Activated CD8-positive, alpha-beta memory T cell treated with anti-CD3 and anti-CD28 coated beads for 24 hours (primary cell): ENCODE measurements at places on chromosomes 13 and 19.

- peak; percentile 77 for DNase-seq
These were observed 36.0 kb upstream of the RNF17 start for GRCh38 chr13:24727731-24728601.

GRCh38 chr13:61685682-61686012 is 270.0 kb upstream of the PCDH20 start:
- no peak for DNase-seq

GRCh38 chr13:91155512-91156114 is 191.9 kb upstream of the MIR17HG start:
- no peak for DNase-seq

DNA sequence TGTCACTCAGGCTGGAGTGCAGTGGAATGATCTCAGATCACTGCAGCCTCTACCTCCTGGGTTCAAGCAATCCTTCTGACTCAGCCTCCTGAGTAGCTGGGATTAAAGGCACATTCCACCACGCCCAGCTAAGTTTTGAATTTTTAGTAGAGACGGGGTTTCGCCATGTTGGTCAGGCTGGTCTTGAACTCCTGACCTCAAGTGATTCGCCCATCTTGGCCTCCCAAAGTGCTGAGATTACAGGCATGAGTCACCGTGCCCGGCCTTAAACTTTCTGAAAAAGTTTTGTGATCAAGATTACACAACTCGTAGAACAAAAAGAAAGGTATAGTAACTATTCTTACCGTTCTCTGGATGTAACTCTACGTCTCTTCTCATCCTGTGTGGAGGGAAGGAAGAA is 21.2 kb downstream of the DNMT1 start:
- DNase-seq: no peak

DNA sequence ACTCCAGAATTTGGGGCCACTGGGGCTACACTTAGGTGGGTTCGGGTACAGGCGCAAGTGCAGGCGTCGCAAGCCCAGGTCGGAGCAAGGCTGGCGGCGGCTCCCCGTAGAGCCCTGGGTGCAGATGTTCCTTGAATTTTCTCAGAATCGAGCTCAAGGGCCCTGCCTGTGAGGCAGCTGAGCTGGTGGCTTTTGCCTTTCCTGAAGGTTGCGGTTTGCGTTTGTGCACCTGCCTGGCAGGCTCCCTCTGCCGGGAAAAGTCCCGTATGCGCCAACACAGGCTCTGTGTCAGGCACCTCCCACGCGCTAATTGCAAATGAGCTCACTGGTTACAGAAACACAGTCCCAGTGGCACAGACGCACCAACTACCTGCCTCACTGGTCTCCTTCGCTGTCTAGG is 5.9 kb downstream of the DOHH start:
- no peak for DNase-seq

DNA sequence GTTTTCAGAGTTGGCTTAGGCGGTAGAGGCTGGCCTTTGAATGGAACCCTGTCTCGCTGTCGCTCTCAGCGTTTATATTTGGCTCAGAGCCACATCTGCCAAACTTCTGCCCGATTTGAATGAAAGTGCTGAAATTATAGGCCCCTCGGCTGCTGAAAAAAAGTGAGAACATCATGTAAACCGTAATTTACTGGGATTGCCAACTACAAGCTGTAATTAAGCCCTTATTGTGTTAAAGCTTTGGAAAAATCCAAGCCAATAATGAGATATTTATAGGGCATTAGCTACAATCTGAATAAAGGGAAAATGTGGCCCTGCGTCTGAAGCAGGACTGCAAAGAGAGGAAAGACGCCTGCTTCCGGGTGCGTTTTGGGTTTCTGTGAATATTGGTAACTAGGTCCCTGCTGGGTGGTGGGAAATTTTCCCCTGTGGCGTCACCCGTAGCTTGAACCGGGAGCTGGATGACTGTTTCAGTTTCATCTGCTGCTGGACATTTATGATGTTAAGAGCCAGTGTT is 9.9 kb downstream of the DNM2 start:
- DNase-seq: no peak

- no peak for DNase-seq
These were observed 162.4 kb downstream of the DCT start for GRCh38 chr13:94317063-94317491.

DNA sequence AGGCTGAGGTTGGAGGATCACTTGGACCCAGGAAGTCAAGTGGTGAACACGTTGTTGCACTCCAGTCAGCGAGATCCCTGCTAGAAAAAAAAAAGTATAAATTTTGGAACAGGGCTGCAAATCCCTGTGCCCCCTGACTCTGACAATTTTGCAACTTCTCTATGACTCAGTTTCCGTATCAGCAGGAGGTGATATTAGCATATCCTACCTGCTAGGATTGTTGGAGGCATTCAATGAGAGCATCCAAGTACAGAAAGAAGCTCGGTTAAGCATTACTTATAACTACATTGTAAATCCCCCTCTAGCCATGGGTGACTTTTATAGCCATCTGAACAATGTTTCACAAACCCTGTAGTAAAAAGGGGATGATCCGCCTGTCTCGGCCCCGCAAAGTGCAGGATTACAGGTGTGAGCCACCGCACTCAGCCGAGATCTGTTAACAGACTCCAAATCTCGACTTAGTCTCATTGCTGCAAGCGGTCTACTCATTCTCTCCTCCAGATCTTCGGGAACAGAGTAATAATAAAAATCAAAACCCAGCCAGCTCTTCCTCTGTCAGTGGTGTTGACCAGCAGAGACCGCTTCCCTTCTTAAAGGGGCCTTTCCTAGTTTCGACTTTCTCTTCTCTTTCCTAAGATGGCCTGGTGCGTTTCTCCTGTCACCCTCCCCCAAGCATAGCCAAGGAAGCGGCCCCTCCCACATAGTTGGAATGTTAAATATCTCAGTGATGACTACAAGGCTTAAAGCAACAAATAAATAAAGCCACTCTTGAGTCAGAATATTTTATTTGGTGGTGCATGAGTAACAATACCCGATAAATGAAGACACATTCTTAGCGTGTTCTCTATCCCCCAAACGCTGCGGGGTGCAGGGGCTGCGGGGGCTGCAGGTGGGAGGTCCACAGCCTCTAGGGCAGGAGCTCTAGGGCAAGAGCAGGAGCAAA is 10.3 kb upstream of the BICRA start:
- DNase-seq: no peak

- no peak for DNase-seq
These were observed 86.2 kb downstream of the IRS2 start for GRCh38 chr13:109700176-109700575.

- DNase-seq: no peak
These were observed 27.8 kb downstream of the NFIX start for GRCh38 chr19:13022859-13023636.

DNA sequence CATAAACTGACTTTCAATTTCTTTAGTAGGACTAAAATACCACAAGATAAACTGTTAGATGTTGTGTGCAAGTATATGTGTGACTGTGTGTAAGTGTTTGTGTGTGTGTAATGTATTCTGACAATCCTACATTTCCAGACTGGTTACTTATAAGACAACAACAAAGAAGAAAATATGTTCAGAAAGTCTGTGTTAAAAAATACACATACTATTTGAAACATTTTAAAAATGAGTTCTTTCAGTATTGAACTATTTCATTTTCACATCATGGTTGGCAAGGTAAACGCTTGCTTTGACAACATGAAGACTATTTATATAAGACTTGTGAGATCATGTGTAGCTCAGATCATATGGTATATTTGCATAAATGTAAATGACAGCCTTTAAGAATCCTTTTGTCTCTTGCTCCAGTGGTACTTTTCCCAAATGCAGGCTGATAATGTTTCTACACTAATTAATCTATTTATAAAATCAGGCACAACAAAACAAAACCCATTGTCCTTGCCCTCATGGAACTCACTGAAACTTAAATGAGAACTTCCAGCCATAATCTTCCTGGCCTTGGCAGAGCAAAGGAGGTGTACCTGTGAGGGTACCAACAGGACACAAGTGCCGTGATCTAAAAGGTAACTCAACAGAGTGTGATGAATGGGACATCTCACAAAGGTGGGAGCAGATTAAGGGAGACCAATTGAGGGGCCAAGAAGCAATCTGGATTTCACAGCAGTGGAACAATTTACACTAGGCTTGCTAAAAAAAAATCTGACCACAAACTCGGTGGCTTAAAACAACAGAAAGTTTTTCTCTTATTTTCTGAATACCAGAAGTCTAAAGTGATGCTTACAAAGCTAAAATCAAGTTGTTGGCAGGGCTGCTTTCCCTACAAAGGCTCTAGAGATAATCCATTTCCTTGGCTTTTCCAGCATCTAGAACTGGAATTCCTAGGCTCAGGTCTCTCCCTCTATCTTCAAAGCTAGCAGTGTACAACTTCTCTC is 349.0 kb downstream of the TBC1D4 start:
- no peak for DNase-seq

- no peak for DNase-seq
These were observed 93.6 kb downstream of the KL start for GRCh38 chr13:33109801-33110200.
